ENCODE measurements at places on chromosomes 5 and 9.

- DNase-seq: no peak
These were observed 654 bp downstream of the RANBP6 start for GRCh38 chr9:6014670-6015270.

DNA sequence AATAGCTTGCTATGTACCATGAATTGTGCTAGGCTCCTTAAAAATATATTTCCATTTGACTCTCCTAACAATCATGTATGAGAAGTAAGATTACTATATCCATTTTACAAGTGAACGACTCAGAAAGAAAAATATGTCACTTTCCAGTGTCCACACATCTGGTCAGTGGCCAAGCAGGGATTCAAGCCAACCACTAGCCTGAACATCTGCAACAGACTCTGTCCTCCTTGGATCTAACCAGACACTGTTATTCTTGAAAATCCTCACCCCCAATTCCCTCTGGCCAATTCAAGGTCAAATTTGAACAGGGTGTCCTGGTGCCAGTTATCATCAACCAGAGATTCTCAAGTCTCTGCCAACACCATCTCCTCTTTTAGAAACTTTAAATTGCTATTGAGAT is 344.1 kb upstream of the WWC1 start:
- DNase-seq: no peak

DNA sequence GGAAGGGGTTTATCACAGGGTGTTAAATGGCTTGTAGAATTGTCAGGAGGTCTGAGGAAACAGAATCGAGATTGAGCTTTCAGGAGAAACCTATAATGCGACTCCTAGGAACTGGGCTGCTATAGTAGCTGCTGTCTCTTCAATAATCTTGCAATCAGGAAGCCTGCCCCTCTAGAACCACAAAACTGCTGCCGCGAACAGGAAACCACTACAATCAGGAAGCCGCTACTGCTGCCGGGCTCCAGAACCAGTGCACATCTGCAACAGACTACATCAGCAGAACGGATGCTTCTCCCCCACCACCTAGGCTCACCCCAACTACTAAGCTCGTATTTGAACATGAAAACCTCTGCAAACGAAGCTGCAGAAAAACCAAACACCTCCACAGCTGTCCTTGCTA is 31.6 kb downstream of the TNFSF8 start:
- no peak for DNase-seq

GRCh38 chr5:118726891-118727290 is 261.5 kb downstream of the DTWD2 start:
- no peak for DNase-seq

- DNase-seq: no peak
These were observed 91.8 kb upstream of the PRSS3 start for GRCh38 chr9:33703430-33704102.

DNA sequence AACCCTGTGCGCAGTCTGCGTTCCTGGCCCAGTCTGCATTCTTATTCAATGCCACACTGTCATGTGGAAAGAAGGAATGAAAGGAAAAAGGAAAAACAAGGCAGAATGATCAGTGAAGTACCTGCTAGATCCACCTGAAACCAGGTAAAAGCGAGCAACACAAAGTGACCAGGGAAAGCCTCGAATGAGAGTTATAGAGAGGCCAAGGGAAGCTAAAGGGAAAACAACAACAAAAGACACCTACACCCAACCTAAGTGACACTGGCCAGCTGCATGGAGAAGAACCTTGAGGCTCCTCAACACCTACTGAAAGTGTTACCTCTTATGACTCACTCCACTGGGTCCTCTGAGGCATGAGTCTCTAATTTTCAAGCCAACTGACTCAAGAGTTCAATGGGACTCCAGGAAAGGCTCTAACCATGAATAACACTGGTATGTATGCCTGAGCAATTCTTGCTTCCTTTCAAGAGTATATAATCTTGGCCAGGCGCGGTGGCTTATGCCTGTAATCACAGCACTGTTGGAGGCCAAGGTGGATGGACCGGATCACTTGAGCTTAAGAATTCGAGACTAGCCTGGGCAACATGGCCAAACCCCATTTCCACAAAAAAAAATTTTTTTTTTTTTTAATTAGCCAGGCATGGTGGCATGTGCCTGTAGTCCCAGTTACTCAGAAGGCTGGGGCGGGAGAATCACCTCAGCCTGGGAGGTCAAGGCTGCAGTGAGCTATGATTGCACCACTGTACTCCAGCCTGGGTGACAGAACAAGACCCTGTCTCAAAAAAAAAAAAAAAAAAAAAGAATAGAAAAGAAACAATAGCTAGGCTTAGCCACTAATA is 29.0 kb downstream of the MTMR12 start:
- DNase-seq: no peak

DNA sequence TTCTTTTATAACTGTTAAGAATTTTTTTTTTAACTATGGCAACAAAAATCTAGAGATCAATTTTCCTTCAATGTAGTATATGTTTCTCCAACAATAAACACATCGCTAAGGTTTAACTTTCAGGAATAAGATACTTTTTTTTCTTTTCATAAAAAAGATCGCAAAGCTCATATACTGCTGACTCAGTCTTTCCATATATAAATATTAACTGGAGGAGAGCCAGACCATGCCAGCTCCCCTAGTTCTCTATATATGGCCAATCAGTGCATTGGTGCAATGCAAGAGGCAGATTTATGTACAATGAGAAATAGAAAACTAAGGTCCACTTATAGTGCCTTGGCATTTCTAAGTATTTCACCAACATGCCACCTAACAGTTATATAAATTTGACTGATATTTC is 89.2 kb upstream of the GAS1 start:
- no peak for DNase-seq

DNA sequence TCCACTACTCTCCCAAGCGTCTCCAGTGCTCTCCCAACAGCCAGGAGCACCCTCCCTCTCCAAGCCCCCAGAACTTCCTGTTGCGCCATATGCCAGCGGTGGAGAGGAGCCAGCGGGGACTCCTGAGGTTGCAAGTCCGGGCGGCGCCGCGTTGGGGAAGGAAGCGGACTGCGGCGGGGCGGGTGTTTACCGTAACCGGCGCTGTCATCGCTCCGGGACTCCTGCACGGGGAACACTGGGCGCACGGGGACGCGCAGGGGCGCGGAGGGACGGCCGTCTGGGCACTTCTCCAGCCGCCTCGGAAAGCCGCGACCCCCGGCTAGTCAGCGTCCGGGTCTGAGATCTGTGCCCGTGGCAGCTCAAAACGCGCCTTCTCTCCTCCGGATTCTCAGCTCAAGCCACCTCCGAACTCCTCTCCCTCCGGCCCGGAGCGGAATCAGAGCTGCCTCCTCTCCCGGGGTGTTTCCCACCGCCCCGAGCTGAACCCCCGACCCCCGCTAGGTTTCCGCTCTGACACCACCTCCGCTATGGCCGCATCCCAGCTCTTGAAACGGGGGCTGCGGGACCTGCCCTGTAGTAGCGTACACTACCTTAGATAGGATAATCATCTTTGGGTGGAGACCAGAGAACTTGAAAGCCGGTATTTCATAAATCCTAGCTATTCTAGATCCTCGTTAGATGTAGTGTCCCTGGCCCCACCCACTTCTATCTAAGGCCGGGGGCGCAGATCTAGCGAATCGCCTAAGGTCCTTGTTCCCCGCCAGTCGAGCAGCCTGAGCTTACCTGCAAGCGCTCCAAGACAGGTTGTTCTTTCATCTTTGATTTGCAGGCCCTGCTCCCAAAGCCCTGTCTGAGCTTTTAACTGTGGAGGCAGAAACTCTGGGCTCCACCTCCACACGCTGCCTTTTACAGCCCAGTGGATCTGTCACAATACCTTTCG is at the start of gene TRPM6:
TSS of gene TRPM6 (minus strand) at position 881 of the 940 bp plus-strand sequence. CDS start at position 816, 65 bp downstream.
- peak; percentile 2 for DNase-seq

DNA sequence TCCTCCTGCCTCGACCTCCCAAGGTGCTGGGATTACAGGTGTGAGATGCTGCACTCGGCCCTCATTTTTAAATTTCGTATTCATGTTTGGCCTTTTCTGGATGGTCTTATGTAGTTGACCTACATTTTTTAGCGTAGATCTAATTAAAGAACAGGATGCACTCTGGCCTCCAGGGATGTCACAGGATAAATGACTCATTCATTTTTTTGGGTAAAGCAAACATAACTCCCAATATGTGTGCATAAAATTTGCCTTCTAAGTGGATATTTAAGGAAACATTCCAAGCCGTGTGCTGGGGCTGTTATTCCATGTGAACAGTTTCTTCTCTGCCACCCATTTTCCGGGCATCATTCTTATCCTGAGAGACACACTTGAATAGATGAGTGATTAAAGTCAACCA is 501.6 kb downstream of the IRX1 start:
- DNase-seq: no peak

GRCh38 chr9:136899196-136899595 is 12.9 kb downstream of the TRAF2 start:
- DNase-seq: no peak

DNA sequence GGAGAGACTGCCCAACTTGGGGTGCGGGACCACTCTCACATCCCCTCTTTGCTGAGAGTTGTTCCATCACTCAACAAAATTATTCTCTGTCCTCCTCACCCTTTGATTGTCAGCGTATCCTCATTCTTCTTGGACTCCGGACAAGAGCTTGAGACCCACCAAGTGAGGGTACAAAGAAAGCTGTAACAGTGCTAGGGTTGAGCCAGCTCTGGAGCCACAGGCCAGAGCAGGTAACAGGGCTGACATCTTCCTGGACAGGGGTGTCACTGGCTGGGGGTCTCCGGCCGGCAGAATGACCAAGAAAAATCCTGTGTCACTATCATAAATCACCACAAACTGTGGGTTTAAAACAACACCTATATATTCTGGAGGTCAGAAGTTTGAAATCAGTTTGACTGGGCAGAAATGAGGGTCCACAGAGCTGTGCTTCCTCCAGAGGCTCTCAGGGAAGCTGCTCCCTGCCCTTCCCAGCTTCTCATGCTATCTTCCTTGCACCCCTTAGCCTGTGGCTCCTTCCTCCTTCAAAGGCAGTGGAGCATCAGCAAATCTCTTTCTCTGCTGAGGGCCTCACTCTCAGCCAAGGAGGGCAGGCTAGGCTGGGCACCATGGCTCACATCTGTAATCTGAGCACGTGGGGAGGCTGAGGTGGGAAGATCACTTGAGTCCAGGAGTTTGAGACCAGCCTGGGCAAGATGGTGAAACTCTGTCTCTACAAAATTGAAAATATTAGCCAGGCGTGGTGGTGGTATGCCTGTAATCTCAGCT is 4.1 kb upstream of the BBLN start:
- no peak for DNase-seq

- no peak for DNase-seq
These were observed 20.5 kb downstream of the RANBP17 start for GRCh38 chr5:170882345-170882744.

GRCh38 chr5:106418196-106418595 is 1252.5 kb downstream of the EFNA5 start:
- DNase-seq: no peak

- DNase-seq: no peak
These were observed 880 bp downstream of the CARD19 start for GRCh38 chr9:93096811-93097382.

- no peak for DNase-seq
These were observed 160.0 kb downstream of the PAPPA start for GRCh38 chr9:116313638-116314037.

DNA sequence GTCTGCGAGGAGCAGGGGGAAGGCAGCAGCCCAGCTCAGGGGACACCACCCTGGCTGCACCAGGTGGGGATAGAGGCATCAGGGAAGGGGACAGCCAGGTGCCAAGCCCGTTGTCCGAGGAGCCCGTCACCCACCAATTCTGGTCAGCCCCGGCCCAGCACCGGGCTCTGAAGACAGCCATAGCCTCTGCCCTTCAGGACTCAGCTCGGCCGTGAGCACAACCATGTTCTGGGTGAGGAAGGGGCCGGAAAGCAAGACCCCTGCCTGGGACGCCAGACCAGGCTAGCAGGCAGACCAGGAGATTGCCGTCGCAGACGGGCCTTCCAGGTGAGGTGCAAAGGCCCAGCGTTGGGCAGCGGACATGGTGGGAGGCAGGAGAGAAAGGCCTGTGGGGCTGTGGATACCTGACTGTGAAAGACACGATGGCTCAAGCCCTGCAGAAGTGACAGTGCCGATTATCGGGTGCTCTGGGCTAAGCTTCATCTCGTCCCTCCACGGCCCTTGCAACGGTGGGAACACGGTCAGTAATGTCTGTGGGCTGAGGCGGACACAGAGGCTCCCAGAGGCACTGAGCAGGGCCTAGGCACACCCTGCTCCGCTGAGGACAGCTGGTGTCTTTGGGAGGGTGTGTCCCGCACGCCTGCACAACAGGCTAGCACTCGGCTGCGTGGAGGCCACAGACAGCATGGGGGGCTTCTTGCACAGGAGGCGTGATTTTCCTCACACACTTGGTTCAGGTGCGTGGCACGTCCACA is 36.5 kb downstream of the DBH start:
- no peak for DNase-seq

DNA sequence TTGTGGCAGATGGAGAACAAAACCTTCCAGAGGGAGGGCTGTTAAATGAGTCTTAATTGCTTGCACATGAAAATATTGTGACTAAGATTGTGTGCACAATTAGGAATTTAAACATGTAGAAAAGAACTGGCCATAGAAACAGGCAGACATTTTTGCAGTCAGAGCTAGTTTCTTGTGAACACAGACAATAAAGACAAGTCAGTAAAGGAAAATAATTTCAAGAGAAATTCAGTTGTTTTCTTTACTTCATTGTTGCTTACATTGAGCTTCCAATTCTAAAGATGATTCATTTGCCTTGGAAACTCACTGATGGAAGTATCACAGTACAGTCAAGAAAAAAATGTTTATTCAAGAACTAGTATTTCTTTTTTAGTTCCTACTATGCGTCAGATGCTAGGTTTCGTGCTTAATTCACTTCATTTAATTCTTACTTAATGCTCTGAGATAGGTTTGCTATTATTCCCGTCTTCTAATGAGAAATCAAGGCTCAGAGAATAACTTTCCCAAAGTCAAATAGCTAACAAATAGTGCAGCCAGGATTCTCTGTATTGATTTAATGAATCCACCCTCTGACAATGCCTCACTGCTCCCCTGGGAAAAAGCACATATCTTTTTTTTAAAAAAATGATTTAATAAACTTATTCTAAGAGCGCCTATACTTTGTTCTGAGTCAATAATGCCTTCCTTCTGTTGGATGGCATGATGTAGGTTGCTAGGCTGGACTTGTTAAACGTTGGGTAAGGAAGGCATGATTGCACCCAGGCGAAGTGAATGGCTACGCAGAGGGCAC is 581.4 kb downstream of the RAB3C start:
- DNase-seq: no peak

- no peak for DNase-seq
These were observed 57.0 kb downstream of the FBN2 start for GRCh38 chr5:128480906-128481633.

All from NCI-H1436 treated with DMSO at 0.1 percent for 48 hours (cell line).